Breast epithelium (tissue), 4 donors: ENCODE measurements at places on chromosomes 13 and 19. TPM values are rescaled to one million over a fixed set of nuclear protein-coding genes. Genes with fewer than 3 reads are reported as not detected.

The CBY2 gene
- total RNA-seq, result not detected

The CEACAM7 gene
- 25.2 TPM for total RNA-seq

The ANGPTL8 gene
- 0.44 TPM for total RNA-seq

The ZNF534 gene
- 0.33 TPM for total RNA-seq

The ZNF420 gene
- total RNA-seq, result 17.4 TPM

The KLK7 gene
- total RNA-seq, result not detected

DNA sequence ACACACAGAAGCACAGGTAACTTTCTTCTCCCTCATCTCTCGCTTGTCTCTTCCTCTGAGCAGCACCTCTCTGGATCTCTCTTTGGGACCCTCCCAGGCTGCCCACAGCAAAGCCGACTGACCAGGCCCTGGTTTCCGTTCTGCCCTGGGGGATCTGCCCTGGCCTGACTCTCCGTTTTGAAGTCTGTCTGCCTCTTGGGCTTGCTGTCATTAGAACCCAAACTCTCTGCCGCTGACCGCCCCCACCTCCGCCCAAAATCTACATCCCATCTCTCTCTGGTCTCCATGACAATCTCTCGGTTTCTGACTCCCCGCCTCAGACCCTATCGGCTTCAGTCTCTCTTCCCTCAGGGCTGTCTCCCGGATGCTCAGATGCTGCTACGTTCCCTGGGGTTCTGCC is 6.9 kb downstream of the KCNC3 start:
- no peaks in the 10 kb centered on the region for H3K27me3 ChIP-seq
- H3K36me3 ChIP-seq, result no peaks in the 10 kb centered on the region
- no peak overlapping the region for H3K4me3 ChIP-seq
- DNase-seq, result no peak

DNA sequence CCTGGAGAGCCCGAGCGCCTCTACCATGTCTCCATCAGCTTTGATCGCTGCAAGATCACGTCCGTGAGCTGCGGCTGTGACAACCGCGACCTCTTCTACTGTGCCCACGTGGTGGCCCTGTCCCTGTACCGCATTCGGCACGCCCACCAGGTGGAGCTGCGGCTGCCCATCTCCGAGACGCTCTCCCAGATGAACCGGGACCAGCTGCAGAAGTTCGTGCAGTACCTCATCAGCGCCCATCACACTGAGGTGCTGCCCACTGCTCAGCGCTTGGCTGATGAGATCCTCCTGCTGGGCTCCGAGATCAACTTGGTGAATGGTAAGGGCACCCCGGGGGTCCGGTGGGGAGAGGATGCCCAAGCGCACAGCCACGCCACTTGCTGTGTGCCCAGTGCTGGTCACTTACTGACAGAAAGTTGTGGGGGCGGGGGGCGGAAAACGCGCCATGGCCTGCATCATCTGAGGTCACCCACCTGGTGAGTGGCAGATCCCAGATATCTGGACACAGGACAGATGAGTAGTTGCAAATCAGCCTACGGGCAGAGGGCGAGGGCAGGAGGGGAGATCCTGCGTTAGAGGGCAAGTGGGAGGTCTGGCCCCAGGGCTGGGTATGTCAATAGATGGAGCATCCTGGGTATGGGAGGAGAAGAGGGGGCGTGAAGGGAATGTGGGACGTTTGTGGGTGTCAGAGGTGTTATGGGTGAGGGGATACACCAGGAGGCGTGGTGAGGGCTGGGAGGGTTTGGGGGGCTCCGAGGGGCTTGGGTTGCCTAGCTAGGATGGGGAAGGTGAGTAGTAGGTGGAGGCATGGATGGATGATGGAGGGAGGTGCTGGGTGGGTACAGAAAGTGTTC is 9.8 kb downstream of the ZSWIM4 start:
- DNase-seq, result no peak
- no peaks in the 10 kb centered on the region for H3K4me1 ChIP-seq
- no peak overlapping the region for H3K27ac ChIP-seq
- H3K36me3 ChIP-seq, result no peaks in the 10 kb centered on the region
- H3K27me3 ChIP-seq, result no peaks in the 10 kb centered on the region

DNA sequence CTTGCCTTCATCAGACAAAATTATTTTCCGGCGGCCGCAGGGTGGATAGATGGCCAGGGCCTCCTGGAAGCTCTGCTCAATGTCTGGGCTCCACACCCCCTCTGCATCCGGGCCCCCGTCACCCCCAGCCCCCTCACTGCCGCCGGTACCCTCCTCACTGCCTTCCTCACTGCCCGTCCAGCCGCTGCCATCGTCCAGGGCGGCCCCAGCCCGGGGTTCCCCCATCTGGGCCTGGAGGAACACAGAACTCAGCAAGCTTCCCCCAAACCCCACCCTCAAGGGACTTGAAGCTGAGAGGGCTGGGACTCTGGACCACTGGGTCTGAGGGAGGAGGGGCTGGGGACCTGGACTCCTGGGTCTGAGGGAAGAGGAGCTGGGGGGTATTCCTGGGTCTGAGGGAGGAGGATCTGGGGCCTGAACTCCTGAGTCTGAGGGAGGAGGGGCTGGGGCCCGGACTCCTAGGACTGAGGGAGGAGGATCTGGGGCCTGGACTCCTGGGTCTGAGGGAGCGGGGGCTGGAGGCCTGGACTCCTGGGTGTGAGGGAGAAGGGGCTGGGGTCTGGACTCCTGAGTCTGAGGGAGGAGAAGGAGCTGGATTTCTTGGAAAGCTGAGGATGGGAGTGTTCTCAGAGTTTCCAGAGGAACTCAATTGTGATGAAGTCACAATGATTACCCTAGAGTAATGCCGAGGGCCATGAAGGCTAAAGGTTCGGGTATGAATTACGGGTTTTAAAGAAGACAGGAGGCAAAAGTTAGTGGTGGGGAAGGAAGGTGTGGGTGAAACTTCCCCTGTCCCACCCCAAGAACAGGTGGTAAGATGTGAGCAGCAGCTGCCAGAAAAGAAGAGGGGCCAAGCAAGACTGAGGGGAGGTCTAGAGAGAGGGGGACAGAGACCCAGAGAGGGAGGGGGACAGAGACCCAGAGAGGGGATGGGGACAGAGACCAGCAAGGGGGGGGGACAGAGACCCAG is 2.1 kb downstream of the TEAD2 start:
- H3K27ac ChIP-seq, result peak overlapping the region; percentile 98
- H3K4me3 ChIP-seq, result no peak overlapping the region
- DNase-seq, result no peak
- no peaks in the 10 kb centered on the region for H3K4me1 ChIP-seq
- no peaks in the 10 kb centered on the region for H3K36me3 ChIP-seq

- no peak overlapping the region for H3K27ac ChIP-seq
- no peaks in the 10 kb centered on the region for H3K27me3 ChIP-seq
- no peaks in the 10 kb centered on the region for H3K36me3 ChIP-seq
- DNase-seq, result no peak
- H3K4me1 ChIP-seq, result no peaks in the 10 kb centered on the region
Observed at GRCh38 chr13:81726037-81726726, 1385.3 kb upstream of the SPRY2 start.

GRCh38 chr13:44976949-44977583 is 12.2 kb downstream of the NUFIP1 start:
- no peaks in the 10 kb centered on the region for H3K27me3 ChIP-seq
- H3K4me3 ChIP-seq, result no peak overlapping the region
- DNase-seq, result no peak
- H3K27ac ChIP-seq, result no peak overlapping the region
- no peaks in the 10 kb centered on the region for H3K36me3 ChIP-seq
- no peaks in the 10 kb centered on the region for H3K4me1 ChIP-seq

GRCh38 chr13:79185580-79185979 is 220.5 kb downstream of the RBM26 start:
- H3K27me3 ChIP-seq, result no peaks in the 10 kb centered on the region
- H3K4me1 ChIP-seq, result no peaks in the 10 kb centered on the region
- no peak overlapping the region for H3K27ac ChIP-seq
- no peak overlapping the region for H3K4me3 ChIP-seq
- H3K36me3 ChIP-seq, result no peaks in the 10 kb centered on the region

DNA sequence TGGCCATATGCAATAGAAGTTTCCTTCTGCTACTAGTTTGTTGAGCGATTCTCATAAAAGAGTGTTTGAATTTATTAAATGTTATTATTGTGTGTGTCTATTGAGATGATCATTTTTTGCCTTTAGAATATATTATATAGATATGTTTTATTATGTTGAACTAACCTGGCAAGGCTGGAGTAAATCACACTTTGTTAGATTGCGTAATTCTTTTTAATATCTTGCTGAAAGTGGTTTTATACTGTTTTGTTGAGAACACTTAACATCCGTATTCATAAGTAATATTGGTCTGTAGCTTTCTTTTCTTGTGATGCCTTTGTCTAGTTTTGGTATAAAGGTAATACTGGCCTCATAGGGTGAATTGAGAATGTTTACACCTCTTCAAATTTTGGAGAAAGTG is 574.3 kb upstream of the PCDH20 start:
- no peak overlapping the region for H3K27ac ChIP-seq
- no peaks in the 10 kb centered on the region for H3K27me3 ChIP-seq
- no peak for DNase-seq
- H3K4me1 ChIP-seq, result no peaks in the 10 kb centered on the region
- H3K4me3 ChIP-seq, result no peak overlapping the region

DNA sequence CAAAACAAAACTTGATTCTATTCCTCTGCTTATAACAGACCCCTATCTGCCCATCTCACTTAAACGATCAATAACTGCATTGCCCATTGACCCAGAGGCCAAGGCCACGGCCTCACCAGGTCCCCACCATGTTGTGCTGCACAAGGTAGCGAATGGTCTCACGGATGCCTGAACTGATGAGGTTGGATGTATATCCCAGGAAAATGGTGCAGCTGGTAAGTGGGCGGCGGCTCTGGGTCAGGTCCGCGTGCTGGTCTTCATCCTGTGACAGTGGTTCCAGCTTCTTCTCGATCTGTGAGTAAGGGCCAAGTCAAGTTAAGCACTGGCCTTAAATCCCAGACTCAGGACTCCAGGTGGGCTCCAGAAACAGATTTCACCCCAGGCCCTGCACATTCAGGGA is 1.6 kb downstream of the DHPS start:
- no peaks in the 10 kb centered on the region for H3K27me3 ChIP-seq
- H3K4me3 ChIP-seq, result no peak overlapping the region
- no peak for DNase-seq
- no peaks in the 10 kb centered on the region for H3K36me3 ChIP-seq
- no peak overlapping the region for H3K27ac ChIP-seq
